ENCODE measurements at places on chromosomes 6 and 20.

- DNase-seq = peak; percentile 77
Observed at GRCh38 chr6:52598123-52598823, 21.4 kb upstream of the TRAM2 start.

GRCh38 chr20:12318043-12318442 lies 400.4 kb downstream of the BTBD3 start:
- DNase-seq = peak; percentile 68

DNA sequence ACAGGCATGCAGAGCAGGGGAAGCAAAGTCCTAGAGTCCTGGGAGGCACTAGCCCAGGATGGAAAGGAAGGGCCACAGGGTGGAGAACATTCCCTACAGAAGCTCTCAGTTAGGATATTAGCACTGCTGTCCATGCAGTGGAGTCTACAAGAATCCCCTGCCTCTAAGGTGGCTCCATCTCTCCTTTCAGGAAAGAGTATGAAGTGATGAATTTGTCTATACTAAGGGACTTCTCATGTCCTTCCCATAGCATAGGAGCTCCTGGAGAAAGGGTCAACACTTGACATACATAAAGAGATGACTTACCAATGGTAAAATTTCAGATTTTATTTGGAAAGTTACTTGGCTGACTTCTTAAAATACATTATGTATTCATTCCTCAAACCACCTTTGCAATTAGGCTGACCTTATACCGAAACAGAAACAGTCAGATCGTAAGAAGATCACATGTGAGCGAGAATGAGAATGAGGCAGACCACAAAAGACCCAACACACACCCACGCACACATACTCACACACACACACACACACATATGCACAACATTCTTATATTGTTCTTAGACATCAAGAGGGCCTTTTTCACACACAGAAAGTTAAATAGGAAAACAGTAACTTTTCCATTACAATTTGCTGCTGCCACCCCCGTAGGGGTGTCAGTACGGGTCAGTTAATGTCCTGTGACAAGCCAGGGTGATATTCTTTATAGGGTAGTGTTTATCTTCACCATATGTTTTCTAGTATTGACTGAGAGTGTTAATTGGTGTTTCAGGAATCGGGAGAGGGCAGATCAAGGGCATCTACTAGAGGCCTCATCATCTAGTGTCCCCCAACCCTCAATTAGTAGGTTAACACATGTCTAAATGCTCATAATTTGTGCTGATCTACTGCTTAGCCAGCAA lies 159.4 kb downstream of the FAXC start:
- DNase-seq = no peak

DNA sequence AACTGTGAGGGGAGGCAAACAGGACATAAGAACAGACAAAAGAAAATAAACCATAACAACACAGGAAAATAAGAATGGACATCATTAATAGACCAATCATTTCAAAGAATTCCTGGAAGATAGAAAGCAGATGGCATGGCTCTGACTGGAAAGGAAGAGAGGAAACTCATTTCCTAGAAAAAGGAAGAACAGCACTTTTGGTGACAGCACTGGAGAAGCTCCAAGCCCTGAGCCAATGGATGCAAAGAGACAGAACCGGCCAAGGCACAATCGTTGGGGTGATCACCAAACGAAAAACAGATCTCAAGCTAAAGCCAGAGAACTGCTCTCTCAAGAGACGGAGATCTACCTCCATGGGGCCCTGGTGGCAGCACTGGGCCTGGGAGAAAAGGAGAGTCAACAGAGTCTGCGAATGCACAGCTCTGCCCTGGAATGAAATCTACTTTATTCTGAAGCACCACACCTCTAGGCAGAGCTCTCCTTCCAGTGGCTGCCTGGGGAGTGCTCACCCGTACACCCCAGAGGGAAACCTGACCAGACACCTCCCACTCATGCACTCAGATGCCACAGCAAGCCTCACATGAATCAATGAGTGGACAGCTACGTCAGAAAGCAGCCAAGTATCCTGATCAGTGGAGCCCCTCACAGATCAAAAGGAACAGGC lies 24.2 kb downstream of the KIAA0319 start:
- DNase-seq = no peak

DNA sequence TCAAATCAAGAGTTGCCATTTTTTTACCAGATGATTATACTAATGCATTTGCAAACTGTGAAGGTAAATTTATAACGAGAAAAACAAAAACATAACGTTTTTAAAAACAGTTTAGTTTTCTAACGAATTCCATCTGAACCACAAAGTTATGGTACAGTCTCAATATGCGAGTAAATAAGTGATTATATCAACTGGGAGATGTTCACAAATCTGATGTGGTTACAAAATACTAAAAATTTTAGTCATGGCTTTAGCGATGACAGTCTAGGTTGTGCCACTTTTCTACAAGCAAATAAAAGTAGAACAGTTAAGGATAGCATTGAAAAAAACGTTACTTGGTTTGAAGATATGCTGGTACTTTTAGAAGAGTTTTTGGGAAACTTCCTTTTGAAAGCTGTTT lies 186.8 kb downstream of the FUT9 start:
- no peak for DNase-seq

DNA sequence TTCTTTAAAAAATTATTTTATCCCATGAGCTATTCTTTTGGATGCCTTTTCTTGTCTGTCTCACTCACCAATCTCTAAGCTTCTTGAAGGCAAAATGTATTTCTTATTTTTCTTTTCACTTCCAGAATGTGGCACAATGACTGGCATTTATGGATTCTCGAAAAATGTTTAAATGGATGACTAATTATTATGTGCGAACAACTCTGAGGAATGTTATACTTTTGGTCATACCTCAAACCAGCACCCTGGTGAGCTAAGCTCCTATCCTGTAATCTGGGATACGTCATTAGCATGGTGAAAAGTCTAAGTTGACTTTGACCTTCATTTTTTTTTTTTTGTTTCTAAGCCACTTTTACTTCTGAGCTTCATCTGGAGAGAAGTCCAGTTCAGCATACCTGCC lies 214.0 kb upstream of the CEP162 start:
- DNase-seq = no peak

- no peak for DNase-seq
Observed at GRCh38 chr6:21398741-21399325, 194.7 kb upstream of the SOX4 start.

DNA sequence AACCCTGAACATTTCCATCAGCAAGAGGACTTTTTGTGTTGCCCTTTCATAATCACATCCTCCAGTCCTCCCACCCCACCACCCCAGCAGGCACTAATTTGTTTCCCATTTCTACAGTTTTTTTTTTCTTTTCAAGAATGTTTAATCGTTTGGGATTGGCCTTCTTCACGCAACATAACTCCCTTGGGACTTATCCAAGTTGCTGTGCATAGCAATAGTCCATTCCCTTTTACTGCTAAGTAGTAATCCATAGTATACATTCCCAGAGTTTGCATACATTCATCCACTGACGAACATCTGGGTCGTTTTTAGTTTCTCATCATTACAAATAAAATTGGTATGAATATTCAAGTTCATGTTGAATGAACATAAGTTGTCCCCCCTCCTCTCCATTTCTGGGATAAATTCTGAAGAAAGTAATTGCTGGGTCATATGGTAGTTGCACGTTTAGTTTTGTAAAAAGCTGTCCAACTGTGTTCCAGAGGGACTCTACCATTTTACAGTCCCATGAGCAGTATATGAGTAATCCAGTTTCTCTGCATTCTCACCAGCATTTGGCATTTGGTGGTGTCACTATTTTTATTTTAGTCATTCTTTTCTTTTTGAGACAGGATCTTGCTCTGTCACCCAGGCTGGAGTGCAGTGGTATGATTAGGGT lies 90.8 kb downstream of the DOK5 start:
- DNase-seq = no peak

GRCh38 chr6:154757352-154758050 lies 24.3 kb downstream of the SCAF8 start:
- no peak for DNase-seq

GRCh38 chr6:64733433-64733832 lies 973.6 kb downstream of the EYS start:
- no peak for DNase-seq

DNA sequence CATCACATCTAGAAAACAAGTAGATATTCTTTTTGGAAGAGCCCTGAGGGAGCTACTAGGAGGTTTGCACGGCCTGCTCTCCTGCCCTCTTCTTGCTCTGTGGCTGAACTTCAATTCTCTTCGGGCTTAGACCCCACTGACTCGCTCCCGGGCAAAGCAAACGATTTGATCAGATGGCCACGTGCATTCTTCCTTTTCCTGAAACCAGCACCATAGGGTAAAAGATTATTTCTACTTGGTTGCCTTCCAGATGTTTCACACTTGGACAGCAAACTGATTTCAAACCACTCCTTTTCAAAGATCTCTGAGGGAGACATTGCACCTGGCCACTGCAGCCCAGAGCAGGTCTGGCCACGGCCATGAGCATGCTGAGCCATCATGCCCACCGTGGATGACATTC lies at the start of gene SLC22A1:
SLC22A1 (plus strand) TSS at position 258 of the 400 bp plus-strand sequence; CDS start at position 379, 121 bp downstream.
- DNase-seq = no peak

DNA sequence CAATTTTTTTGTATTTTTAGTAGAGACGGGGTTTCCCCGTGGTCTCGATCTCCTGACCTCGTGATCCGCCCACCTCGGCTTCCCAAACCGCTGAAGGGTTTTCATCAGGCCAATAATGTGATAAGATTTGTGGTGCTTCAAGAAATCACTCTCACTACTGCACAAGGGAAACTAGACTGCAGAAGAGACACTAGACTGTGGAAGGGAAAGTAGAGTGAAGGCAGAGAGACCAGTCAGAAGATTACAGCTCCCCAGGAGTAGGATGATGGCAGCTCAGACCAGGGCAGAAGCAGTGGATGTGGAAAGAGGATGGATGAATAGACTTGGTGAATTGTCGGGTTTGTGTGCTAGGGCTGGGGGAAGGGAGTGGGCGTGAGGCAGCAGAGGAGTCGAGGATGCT lies 48.0 kb upstream of the GTSF1L start:
- no peak for DNase-seq

DNA sequence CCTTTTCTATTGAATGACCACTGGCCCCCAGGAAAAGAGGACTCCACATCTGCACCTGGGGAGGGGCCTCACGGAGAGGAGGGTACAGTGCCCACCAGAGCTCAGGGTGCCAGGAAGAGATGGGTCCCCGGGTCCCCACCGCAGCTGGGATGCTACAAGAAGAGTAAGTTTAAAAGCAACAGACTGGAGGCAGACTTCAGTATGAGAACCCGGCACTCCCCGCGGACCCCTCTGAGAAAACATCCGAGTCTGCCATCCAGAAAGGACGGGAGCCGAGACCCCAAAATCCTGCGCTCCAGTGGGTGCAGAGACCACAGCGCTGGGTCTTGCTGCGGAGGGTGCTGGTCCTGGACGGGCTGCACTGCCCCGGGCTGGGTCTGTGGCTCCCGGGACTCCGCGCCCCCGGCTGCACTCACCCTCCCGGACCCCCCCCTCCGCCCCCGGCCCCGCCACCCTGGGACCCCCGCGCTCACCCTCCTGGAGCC lies 350 bp downstream of the HELZ2 start:
- DNase-seq = no peak

DNA sequence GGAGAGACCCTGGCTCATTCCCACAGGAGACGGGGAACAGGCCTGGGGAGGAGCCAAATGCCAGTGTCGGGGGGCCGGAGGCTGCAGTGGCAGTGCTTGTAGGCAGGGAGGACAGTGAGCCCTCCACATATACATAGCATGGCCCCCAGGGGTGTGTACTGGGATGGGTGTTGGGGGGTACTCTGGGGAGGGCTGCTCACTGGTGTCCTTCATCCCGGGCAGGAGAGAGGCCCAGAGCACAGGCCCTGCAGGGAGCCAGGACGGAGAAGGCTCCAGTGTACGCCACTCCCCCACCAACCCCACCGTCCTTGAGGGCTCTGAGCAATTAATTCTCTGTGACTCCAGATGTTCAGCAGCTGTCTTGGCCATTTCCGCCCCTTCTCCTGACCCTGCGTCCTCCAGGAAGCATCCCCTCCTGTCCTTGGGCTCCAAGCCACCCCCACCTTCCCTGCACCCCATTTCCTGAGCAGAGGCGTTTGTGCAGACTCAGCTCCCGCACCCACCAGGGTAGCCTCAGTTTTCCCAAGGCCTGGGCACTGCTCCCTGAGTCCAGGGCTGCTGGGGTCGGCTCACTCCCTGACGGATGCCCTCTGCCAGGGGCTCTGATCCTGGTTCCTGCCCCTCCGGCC lies 3.4 kb upstream of the ABHD16B start:
- DNase-seq = no peak

DNA sequence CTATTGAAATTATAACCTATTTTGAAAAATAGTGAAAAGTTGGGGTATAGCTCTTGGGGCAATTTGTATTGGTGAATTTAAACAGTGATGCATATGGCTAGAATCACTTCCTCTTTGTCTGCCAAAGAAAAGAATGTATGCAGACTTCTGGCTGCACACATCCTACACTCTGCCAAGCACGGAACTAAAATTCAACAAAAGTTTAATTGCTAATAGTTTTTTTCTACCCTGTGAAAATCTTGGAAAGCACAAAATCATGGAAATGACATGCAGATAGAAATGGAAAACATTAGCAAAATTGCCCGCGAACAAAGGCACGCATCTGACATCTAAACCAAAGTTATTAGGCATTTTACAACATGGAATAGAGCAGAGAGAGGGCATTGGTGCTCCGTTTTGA lies 106.4 kb upstream of the PDE10A start:
- DNase-seq = no peak

- no peak for DNase-seq
Observed at GRCh38 chr20:37877832-37878772, 24.8 kb upstream of the VSTM2L start.

DNA sequence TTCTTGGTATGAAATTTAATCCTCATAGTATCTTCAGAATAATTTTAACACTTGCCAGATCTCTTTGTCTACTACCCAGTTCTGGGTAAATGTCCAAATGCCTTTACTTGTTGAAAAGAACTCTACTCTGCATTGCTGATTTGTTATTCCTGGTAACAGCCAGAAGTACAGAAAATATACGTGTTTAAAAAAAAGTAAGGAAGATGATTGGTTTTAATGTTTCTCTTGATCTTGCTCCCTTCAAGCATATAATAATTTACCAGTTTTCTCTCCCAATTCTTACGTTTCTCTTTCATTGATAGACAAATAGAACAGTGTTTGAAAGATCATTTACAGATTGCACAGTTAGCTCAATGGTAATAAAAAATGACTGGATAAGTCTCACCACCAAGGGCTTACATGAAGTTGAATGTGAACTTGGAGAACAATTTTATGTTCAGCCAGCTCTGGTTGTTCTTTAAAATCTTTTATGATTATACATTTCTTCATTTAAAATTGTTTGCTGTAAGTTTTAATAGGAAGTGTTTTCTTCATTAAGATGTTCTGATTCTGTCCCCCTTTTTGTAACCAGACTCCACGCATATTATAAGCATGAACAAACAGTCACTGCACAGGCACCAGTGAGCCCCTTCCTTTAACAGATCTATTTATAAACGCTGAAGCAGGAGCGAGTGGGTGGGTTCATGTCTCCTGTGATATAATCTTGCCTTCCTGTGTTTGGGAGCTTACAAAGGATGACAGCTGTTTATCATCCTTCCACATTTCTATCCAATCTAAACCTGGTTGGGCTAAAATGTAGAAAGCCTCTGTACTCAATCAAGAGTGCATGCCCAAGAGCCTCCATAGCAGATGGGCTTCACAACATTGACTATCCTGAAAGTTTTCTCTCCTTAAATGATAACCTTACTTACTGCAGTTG lies 299.5 kb downstream of the PRL start:
- no peak for DNase-seq

GRCh38 chr6:44537306-44538049 lies 150.0 kb downstream of the CDC5L start:
- no peak for DNase-seq
